ENCODE measurements at places on chromosomes 5 and 9. TPM values are rescaled to one million over a fixed set of nuclear protein-coding genes. Genes with fewer than 3 reads are reported as not detected.

DNA sequence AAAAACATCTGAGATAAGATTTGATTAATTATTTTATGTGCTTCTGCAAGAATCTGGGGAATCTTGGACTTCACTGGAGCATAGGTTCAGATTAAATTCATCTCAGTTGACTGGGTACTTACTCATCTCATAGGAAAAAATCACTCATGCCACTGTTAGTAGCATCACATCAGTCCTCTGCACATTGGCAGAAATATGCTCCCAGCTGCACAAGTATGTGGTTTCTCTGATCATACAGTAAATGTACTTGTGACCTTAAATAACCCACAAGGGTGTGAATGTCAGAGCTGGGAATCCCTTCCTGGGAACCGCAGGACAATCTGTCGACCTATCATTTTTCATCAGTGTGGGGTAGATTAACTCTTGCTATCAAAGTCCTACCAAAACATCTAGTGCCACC lies 203.7 kb upstream of the SLC24A2 start:
- no peak for DNase-seq

- no peak for DNase-seq
Measured at GRCh38 chr9:37706290-37706689, 47.3 kb upstream of the TRMT10B start.

- no peak for DNase-seq
Measured at GRCh38 chr5:19734776-19735175, 253.2 kb downstream of the CDH18 start.

DNA sequence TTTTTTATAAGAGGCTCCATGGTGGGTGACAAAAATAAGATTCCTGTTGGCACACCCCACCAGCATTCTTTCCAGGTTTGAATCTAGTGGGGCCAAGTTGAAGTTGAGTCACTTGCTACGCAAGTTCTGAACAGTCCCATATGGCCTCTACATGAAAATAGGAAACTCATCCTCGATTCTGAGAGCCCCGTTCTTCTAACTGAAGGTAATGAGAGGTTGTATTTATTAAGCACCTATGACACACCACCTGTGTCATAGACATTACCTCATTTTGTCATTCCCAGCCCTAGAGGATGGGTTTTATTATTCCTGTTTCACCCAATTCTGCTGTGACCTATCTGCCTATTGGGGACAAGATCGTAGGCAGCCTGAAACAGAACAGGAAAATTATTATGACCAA lies 131.7 kb downstream of the ACTL7B start:
- no peak for DNase-seq

The NR2F1-AS1 gene
- total RNA-seq: 1.9 TPM

GRCh38 chr5:4947893-4948536 lies 192.1 kb upstream of the ADAMTS16 start:
- no peak for DNase-seq

DNA sequence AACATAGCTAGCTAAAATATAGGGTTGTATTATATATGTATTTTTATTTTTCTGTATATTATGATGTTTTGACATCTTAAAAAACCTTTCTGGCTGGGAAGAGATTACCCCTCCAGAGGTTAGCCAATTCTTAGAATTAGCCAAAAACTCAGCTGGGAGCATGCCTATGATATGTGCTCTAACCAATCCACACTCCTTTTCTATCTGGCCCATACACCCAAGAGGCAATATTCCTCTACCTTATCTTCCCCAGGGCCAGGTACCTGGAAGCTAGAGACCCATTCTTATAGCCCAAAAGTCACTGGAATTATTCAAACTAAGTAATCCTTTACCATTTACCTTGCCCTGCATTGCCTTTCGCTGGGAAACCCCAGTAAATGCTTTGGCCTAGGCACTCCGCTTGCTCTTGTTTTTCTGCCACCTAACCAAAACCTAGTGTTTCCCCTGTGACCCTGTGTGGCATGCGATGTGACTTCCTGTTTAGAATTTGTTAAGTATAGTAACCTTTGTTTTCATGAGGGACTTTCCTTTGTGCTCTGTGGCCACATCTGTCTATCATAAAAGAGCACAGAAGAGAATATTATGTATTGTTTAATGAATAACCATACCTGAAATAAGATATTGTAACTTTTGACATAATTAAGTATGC lies 37.4 kb downstream of the CSNK1G3 start:
- no peak for DNase-seq

The FGF1 gene
- 4.6 TPM for total RNA-seq

- DNase-seq: no peak
Measured at GRCh38 chr5:73783828-73784227, 157.8 kb downstream of the ARHGEF28 start.

The BTNL8 gene
- total RNA-seq: 0.26 TPM

DNA sequence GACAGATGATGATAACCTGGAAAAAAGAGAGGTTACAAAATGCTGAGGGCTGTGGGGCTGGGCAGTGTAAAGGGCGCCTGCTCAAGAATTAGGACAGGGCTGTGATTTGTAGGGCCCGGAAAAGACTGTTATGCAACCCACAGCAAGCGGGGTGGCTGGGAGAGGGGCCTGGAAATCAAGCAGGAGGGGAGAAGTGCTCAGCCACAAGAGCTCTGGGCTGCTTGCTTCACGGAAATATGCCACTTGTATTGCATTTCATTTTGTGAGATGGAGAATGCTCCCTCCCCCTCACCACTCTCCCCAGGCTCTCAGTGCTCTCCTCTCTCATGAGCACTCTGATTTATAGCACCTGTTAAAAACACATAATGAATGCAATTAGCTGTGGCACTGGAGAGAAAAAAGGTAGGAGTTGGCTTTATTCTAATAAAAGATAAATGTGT lies 8.4 kb upstream of the HAND1 start:
- DNase-seq: peak; percentile 45

The SLC34A1 gene
- not detected for total RNA-seq

GRCh38 chr5:111383288-111383970 lies 128.9 kb downstream of the STARD4 start:
- DNase-seq: no peak

GRCh38 chr5:164573397-164573796 lies 1068.0 kb downstream of the MAT2B start:
- DNase-seq: no peak

GRCh38 chr5:41815663-41816229 lies 54.5 kb downstream of the OXCT1 start:
- no peak for DNase-seq

The TAF1L gene
- total RNA-seq: not detected

- no peak for DNase-seq
Measured at GRCh38 chr9:92292338-92293074, 991 bp downstream of the IARS1 start.

GRCh38 chr9:99635032-99635431 lies 186.7 kb upstream of the NR4A3 start:
- no peak for DNase-seq

- no peak for DNase-seq
Measured at GRCh38 chr5:156135531-156135930, 191.4 kb upstream of the SGCD start.

DNA sequence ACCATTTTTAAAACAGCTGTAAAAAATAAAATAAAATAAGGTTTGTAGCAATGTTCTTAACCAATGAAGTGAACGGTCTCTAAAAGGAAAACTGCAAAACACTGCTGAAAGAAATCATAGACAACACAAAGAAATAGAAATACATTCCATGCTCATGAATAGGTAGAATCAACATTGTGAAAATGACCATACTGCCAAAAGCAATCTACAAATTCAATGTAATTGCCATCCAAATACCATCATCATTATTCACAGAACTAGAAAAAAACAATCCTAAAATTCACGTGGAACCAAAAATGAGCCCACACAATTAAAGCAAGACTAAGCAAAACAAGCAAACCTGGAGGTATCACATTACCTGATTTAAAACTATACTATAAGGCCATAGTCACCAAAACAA lies 67.6 kb upstream of the RGMB start:
- DNase-seq: no peak

GRCh38 chr5:136598802-136599404 lies 233.6 kb upstream of the TRPC7 start:
- DNase-seq: no peak

GRCh38 chr9:91207729-91208418 lies 153.8 kb downstream of the AUH start:
- no peak for DNase-seq

The PCDHGC3 gene
- 22.6 TPM for total RNA-seq

DNA sequence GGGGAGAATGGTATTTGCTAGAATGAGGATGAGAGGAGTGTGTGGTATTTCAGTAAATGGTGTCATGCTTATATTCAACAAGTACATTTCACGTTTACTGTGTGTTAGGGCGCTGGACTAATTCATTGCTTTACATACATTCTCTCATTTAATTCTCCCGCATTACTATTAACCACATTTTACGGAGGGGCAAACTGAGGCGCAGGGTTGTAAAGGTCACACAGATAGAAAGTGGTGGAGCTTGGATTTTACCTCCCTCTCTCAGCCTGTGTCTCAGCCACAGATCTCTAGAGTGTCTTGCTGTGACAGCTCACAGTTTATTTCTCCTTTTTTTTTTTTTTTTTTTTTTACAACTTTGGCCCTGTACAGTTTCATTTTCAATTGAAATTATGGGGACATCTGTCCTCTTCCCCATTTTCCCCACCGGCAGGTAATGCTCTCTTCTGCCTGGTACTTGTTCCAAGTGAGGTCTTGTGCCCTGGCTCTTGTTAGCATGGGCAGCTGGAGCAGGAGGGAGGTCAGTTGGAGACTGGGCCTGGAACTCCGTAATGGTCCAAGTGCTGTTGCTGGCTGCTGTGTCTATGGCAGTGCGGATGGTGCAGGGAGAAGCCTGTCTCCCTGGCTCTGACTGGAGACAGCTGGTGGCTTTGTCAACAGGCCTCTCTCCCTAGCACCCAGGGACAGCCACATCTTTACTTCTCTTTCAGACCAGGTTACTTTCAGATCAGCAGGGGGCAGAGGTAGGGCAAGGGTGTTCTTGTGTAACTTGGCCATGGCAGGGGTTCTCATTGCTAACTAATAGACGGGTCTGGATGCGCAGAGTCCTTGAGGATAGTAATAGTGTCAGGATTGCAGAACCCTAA lies 20.5 kb upstream of the NDST1 start:
- DNase-seq: no peak

GRCh38 chr5:42274913-42275312 lies 148.3 kb upstream of the GHR start:
- no peak for DNase-seq

The ZNF879 gene
- total RNA-seq: 6.4 TPM

The TMEM215 gene
- total RNA-seq: 0.33 TPM

The SPATA31D3 gene
- total RNA-seq: not detected

DNA sequence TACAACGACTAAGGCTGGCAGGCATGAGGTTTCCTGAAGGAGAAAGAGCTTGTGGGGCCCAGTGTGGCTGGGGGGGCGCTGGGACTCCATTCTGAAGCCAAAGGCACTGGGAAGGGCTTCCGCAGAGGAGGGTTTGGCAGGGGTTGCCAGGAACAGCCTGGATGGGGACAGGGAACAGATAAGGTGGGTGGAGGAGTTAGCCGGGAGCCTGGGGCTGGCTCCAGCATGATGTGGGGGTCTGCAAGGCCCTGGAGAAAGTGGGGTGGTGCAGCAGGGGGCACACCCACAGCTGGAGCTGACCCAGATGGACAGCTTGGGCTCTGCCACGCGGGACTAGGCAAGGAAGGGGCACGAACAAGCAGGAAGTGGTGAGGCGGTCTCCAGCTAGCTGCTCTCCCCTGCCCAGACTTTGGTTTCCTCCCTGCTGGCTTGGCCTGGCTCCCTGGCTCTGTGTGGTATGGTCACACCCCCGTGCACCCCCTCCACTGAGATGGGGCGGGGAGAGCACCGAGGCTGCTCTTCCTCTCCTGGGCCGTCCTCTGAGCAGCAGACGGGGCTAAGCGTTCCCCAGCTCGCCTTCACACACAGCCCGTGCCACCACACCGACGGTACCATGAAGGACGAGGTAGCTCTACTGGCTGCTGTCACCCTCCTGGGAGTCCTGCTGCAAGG lies at the start of gene LTC4S:
TSS of gene LTC4S (plus strand) at position 519 of the 672 bp plus-strand sequence. CDS start at position 614, 95 bp downstream.
- peak; percentile 27 for DNase-seq

The CCNB1 gene
- 310 TPM for total RNA-seq

The LCN2 gene
- total RNA-seq: not detected

- no peak for DNase-seq
Measured at GRCh38 chr5:160539431-160539830, 117.8 kb downstream of the PTTG1 start.

DNA sequence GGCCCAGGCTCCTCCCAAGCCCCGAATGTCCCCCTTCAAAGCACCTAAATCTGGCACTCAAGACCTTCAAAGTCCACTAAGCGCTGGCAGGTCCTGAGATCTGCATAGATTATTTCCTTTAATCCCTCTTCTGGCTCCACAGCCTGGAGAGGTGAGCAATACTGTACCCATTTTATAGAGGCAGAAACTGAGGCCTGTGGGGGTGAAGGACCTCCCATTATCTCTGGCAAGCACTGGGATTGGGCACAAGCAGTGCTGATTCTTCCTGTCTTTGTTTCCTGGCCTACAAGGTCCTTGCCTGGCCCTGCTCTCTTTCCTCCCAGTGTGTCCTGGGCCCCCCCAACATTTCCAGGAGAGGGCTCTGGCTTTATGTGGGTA lies 252.3 kb downstream of the PBX3 start:
- no peak for DNase-seq

GRCh38 chr9:91516777-91517176 lies 93.1 kb upstream of the NFIL3 start:
- DNase-seq: no peak

The DYNC2I2 gene
- 62.2 TPM for total RNA-seq

DNA sequence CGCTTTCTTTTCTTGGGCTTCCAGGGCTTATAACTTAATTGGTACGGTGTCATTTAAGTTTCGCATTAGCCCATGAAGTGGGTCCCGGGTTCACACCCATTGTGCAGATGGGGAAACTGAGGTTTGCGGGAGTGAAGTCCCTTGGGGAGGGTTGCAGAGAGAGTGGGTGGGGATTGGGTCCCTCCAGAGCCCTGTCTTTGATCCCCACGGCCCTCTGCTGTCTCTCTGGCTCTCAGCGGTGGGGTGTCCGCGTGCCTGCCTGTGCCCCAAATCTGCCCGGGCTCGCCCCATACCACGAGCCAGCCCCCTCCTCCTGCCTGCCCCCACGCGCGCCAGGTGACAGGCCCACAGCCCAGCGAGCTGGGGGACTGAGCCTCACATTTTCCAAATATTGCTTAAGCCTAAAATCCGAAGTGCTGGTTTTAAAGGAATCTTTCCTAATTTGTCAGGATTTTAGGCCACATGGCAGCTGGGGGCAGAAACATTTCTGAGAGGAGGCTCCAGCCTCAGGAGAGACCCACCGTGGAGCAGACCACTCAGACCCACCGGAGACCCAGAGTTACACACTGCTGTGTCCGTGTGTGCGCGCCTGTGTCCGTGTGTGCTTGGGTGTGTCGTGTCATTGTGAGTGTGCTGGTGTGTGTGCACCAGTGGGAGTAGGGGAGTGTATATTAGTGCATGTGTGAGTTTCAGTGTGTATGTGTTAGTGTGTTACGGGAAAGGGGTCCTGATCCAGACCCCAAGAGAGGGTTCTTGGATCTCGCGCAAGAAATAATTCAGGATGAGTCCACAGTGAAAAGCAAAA lies 159.5 kb upstream of the IER5L start:
- DNase-seq: no peak

The TSSK1B gene
- total RNA-seq: not detected
